ENCODE measurements at places on chromosomes 1 and 21. TPM values are rescaled to one million over a fixed set of nuclear protein-coding genes. Genes with fewer than 3 reads are reported as not detected.

DNA sequence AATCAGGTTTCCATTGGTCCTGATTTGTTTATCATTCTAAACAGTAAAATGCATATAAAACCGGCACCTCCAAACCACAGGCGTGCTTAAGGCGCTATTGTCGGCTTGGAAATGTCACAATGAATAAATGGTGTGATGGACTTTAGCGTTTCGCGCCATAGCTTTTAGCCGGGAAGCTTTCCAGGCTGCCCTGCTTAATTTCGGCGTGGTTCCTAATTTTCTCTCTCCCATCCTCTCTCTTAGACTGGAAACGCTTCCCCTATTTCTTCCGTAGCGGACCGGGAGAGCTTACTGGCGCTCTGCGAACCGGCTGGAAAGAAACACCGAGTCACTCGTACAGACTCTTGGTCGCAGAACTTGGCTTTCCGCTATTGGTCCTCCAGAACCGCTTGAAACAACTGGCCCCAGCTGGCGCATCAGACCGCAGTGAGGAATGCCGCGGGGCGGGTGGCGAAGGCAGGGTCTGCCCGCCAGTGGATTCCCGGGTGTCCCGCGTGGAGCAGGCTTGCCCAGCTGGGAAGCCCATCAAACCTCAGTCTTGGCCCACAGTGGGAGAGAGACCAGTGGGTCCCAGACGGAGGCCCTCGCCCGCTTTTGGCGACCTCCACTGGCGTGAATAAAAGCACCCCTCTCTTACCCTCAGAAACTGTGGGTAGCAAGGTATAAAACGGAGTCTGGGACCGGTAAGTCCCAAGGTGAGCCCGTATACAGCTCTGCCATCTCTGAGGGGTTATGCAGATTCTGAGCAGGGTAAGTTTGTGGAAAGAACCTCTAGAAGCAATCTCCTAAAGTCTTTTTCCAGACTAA is 4.0 kb upstream of the LHX8 start:
- DNase-seq, result no peak
- H3K27me3 ChIP-seq, result peaks cover 88% of the 10 kb centered on the region
- H3K36me3 ChIP-seq, result no peaks in the 10 kb centered on the region
- no peak overlapping the region for H3K4me3 ChIP-seq
- no peak overlapping the region for H3K27ac ChIP-seq
- peaks cover 7% of the 10 kb centered on the region for H3K4me1 ChIP-seq

DNA sequence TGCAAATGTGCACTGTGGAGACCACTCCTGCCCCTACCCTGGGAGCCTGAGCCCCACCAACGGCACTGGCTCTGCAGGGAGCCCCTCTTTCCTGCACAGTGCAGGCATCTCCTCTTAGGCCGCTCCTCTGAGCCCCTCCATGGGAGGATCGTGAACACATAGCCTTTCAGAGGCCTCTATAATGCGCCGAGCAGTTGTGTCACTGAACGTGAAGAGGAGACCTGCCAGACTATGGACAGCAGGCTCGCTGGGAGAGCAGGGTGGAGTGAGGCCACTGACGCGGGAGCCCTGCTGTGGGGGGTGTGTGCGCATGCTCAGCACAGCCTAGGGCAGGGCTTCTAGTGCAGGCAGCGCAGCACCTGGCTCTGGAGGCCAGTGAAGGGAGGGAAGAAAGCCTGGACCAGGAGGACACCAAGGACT is 151.3 kb upstream of the COL6A1 start:
- H3K27me3 ChIP-seq, result no peaks in the 10 kb centered on the region
- H3K4me1 ChIP-seq, result peaks cover 10% of the 10 kb centered on the region
- no peak overlapping the region for H3K27ac ChIP-seq
- no peaks in the 10 kb centered on the region for H3K36me3 ChIP-seq

DNA sequence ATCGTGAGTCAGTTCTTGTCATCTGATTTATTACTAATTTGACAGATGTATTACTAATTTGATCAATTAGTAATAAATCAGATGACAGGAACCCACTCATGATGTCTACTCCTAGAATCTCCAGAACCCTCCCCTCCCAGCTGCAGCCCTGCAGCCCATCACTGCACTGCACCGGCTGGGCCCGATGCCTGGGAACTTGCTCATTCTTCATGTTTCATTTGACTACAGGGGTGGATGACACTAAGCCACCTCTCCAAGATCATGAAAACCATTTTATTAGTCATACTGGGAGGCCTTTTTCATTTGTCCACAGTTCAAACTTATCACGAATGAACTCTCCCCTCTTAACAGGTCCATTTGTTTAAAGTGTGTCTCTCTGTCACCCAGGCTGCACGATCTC is 41.0 kb downstream of the KCNH1 start:
- H3K27ac ChIP-seq, result no peak overlapping the region
- no peaks in the 10 kb centered on the region for H3K4me1 ChIP-seq
- H3K36me3 ChIP-seq, result no peaks in the 10 kb centered on the region
- no peak overlapping the region for H3K4me3 ChIP-seq
- H3K27me3 ChIP-seq, result peaks cover 2% of the 10 kb centered on the region
- DNase-seq, result no peak

GRCh38 chr1:14666962-14667650 is 68.6 kb downstream of the KAZN start:
- no peaks in the 10 kb centered on the region for H3K36me3 ChIP-seq
- H3K27me3 ChIP-seq, result no peaks in the 10 kb centered on the region
- no peak overlapping the region for H3K4me3 ChIP-seq
- no peak for DNase-seq

- H3K4me1 ChIP-seq, result peaks cover 7% of the 10 kb centered on the region
- no peaks in the 10 kb centered on the region for H3K36me3 ChIP-seq
Observed at GRCh38 chr1:152013664-152014237, 20.1 kb upstream of the S100A10 start.

- H3K27me3 ChIP-seq, result no peaks in the 10 kb centered on the region
- H3K4me1 ChIP-seq, result no peaks in the 10 kb centered on the region
- H3K36me3 ChIP-seq, result no peaks in the 10 kb centered on the region
- H3K4me3 ChIP-seq, result no peak overlapping the region
Observed at GRCh38 chr1:55552636-55553035, 337.5 kb upstream of the USP24 start.

DNA sequence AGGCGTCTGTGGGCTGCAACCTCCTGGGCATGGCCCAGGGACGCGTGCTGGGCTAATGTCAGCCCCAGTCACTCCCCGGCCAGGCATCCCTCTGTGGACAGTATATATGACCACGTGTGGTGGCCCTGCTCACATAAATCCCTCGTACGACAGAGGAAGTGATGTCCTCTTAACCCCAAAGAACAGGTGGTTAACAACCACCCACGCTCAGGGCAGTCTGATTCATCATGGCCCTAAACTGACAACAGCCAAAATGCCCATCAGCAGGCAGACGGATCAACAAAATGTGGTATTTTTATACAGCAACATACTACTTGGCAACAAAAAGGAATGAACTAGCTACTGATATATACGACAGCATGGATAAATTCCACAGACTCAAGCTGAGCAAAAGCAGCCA is 51.0 kb downstream of the ECE1 start:
- H3K36me3 ChIP-seq, result peaks cover 65% of the 10 kb centered on the region
- H3K4me1 ChIP-seq, result peaks cover 4% of the 10 kb centered on the region
- H3K4me3 ChIP-seq, result no peak overlapping the region
- peak overlapping the region; percentile 59 for H3K27ac ChIP-seq
- no peak for DNase-seq

DNA sequence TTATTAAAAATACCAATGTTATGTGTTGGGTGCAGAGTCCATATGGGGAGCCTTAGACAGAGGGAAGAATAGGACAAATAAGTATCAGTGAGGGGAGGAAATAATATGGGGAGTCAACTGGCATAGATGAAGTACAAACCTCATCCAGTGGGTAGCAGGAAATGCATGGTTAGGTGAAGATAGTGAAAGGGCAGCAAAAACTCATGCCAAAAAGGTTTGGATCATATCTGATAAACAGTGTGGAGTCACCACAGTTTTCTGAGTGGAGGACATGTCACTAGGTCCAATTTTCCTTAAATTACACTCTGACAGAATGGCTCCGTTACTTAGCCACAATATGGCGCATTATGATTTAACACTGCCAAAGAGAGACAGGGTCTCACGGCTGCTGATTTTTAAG is 10.3 kb downstream of the DUSP23 start:
- H3K36me3 ChIP-seq, result no peaks in the 10 kb centered on the region
- no peak for DNase-seq
- H3K27me3 ChIP-seq, result peaks cover 13% of the 10 kb centered on the region

DNA sequence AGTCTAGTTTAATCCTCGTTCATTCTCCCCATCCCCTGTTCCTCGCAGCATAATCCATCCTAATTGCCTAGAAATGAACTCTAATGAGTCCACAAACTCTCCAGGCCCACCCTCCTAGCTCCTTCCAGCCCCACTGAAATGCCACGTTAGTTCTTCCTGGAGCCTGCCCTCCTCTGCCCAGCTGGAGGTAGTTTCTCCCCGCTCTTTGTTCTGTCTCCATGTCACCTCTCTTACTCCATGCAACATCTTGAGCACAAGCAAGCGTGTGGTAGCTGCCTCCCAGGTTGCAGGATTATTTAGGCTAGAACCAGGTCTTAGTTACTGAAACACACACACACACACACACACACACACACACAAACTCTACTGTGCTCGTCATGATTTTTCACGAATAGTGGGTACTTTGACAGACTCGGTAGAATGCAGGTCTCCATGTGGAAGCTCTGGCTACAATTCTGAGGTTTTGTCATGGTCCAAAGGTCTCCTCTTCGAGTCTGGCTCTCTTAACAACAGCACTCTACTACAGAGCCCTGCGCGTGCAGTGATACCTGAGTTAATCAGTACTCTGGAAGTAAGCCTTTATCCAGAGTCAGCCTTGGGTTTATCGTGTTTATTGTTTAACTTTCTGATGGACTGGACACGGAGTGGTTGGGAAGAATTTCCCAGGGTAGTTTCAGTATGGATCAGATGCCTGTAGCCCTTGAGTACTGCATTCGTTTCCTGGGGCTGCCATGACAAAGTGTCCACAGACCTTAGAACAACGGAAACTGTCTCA is 27.5 kb downstream of the HUNK start:
- no peaks in the 10 kb centered on the region for H3K4me1 ChIP-seq
- H3K27me3 ChIP-seq, result peaks cover 1% of the 10 kb centered on the region
- DNase-seq, result no peak
- no peak overlapping the region for H3K27ac ChIP-seq
- H3K36me3 ChIP-seq, result no peaks in the 10 kb centered on the region

DNA sequence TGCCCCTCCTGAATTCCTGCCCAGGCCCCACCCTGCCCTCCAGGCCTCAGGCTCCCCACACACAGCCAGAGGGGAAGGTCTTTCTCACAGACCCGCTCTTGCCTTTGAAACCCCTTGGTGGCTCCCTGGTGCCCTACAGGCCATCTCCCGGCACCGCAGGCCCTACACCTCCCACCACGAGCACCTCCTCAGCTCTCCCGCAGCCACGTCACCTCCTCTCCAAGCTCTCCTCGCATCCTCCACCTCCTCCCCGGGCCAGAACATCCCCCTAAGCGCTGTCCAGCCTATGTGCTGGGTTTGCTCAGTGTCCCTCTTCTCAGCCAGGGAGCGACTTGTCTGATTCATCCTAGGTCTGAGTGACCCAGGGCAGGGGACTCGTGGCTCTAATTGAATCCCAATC is 66.4 kb downstream of the DMRTB1 start:
- H3K4me3 ChIP-seq, result no peak overlapping the region
- no peak overlapping the region for H3K27ac ChIP-seq
- H3K27me3 ChIP-seq, result no peaks in the 10 kb centered on the region
- no peak for DNase-seq
- no peaks in the 10 kb centered on the region for H3K4me1 ChIP-seq

DNA sequence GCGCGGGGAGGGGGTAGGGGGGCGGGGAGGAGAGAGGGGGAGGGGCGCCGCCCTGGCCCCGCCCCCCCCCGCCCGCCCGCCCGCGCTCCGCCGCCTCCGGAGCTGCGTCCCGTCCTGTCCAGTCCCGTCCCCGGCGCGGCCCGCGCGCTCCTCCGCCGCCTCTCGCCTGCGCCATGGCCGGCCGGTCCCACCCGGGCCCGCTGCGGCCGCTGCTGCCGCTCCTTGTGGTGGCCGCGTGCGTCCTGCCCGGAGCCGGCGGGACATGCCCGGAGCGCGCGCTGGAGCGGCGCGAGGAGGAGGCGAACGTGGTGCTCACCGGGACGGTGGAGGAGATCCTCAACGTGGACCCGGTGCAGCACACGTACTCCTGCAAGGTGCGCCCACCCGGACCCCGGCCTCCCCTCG is at the start of gene AGRN:
Gene AGRN (plus strand): TSS at position 121 of the 405 bp plus-strand sequence. CDS start 53 bp downstream, at position 174.
- peak within 1 kb of the TSS; percentile 66 for H3K4me3 ChIP-seq
- peaks cover 6% of the 10 kb centered on the region for H3K4me1 ChIP-seq
- H3K27ac ChIP-seq, result no peak within 1 kb of the TSS
- peaks cover 17% of the 10 kb centered on the region for H3K27me3 ChIP-seq
- peaks cover 3% of the 10 kb centered on the region for H3K36me3 ChIP-seq

DNA sequence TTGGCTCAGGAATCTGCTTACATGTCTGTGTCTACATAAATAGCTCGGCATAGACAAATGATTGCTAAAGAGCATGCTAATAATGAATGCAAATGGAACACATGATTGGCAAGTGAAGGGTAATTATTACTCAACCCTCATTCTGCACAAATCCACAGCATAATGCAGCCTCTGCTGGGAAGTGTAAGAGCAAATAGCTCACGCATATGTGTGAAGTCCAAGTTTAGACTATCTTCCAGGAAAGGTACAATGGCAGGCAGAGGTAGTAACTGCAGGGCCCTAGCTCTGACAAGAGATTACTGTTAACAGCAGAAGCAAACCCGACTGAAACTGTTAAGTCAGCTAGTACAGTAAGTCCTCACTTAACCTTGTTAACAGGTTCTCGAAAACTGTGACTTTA is 7.0 kb upstream of the IL6R start:
- no peak overlapping the region for H3K4me3 ChIP-seq
- H3K27me3 ChIP-seq, result peaks cover 8% of the 10 kb centered on the region
- no peak overlapping the region for H3K27ac ChIP-seq
- H3K4me1 ChIP-seq, result peaks cover 5% of the 10 kb centered on the region
- DNase-seq, result no peak

- H3K27ac ChIP-seq, result no peak overlapping the region
- no peak for DNase-seq
- no peaks in the 10 kb centered on the region for H3K27me3 ChIP-seq
- peaks cover 8% of the 10 kb centered on the region for H3K4me1 ChIP-seq
- peaks cover 93% of the 10 kb centered on the region for H3K36me3 ChIP-seq
Observed at GRCh38 chr1:19133360-19133759, 76.7 kb downstream of the UBR4 start.

DNA sequence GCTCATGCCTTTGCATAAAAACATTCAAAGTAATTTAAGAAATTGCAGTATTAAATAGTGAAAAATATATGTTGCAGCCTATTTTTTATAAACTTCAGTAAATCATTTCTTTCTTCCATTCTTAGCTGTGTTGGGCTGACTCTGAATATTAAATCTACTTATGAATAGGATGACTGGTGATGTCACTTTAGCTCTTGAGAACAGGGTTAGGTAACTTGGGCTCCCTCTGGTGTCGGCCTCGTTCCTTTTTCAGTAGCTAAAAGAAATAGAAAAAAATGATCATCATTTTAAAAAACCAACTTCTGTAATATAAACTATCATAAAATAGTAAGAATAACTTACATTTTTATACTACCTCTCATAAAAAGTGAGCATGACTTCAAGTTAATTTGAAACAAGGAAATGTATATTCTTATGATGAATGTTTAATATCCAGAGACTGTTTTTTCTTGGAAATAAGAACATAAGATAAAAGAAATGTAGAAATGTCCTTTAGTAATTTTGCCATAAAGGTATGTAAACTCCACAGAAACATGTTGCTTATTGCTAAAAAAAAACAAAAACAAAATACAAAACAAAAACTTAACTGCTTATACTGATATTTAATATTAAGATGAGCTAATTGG is 26.8 kb upstream of the NCAM2 start:
- no peak overlapping the region for H3K4me3 ChIP-seq
- no peak overlapping the region for H3K27ac ChIP-seq
- no peaks in the 10 kb centered on the region for H3K36me3 ChIP-seq

- H3K4me1 ChIP-seq, result no peaks in the 10 kb centered on the region
- H3K36me3 ChIP-seq, result no peaks in the 10 kb centered on the region
- no peak for DNase-seq
- peaks cover 35% of the 10 kb centered on the region for H3K27me3 ChIP-seq
Observed at GRCh38 chr1:199954699-199955098, 72.8 kb upstream of the NR5A2 start.

CDC7 gene
- total RNA-seq, result 27.4 TPM

SELENBP1 gene
- total RNA-seq, result not detected

COL6A2 gene
- total RNA-seq, result 2.2 TPM

KCNK1 gene
- total RNA-seq, result 5.4 TPM

Measured in activated T-helper 2 cell treated with anti-CD3 and anti-CD28 coated beads, Interferon-gamma antibody, Interleukin-2, Interleukin-4, amounts not matched to agents 10 μg/mL and 5 μg/mL and 100 μg/mL, durations not matched to agents 14 hours and 24 hours and 36 hours (primary cell).